ENCODE measurements at places on chromosomes 6 and 20. TPM values are rescaled to one million over a fixed set of nuclear protein-coding genes. Genes with fewer than 3 reads are reported as not detected.

DNA sequence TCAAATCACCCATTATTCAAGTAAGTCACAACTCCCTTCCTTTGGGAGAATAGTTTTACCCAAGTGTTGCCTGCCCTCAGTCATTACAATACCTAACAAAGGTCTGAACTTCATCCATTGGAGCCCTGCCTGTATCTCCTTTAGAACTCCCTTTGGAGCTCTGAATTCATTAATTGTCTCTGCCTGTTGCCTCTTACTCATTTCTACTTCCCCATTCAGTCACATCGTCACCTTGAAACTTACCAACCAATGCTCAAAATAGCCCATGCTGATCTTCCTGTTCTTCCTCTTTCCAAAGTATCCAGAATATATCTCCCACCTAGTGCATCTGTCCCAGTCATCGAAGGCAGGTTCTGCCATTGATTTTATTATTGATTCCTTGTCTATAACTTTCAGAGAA lies 120.7 kb upstream of the ADGRF1 start:
- H3K4me3 ChIP-seq, result no peak overlapping the region
- no peak for DNase-seq

DNA sequence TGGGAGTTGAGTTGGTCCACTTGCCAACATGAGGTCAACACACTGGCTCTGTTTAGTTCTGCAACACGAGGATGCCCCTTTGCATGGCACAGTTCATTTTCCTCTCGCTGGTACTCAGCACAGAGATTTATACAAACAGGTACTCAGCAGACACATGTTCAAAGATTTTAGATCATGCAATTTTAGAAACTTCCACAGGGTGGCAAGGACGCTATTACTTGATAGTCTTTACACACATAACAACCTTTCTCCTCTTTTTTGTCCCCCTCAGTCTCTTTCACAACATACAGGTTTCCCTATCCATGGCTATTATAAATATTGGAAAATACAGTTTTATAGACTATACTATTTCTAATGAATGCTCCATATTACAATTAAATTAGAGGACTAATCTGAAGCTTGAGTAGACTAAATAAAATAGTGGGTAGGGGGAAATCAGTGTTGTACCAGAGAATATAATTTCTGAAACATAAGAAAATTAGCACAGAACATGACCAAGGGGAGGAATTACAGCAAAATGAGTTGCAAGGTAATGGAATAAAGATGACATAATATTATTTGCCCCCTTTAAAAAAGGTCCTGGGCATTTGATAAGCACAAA lies 331.8 kb upstream of the BTBD3 start:
- H3K4me3 ChIP-seq, result no peak overlapping the region
- no peaks in the 10 kb centered on the region for H3K36me3 ChIP-seq
- no peaks in the 10 kb centered on the region for H3K4me1 ChIP-seq
- DNase-seq, result no peak

- peaks cover 26% of the 10 kb centered on the region for H3K27me3 ChIP-seq
- H3K4me3 ChIP-seq, result peak overlapping the region; percentile 8
- H3K4me1 ChIP-seq, result peaks cover 11% of the 10 kb centered on the region
- no peak for DNase-seq
- no peak overlapping the region for H3K27ac ChIP-seq
- H3K36me3 ChIP-seq, result no peaks in the 10 kb centered on the region
Measured at GRCh38 chr6:125534430-125535263, 214.8 kb upstream of the HEY2 start.

Gene SLC35D3
- total RNA-seq, result not detected

Gene ARFGEF3
- total RNA-seq, result 20.6 TPM

Gene KCNB1
- 2.2 TPM for total RNA-seq

All from suprapubic skin (tissue), 4 donors.